Fibroblast of lung (primary cell): ENCODE measurements at places on chromosomes 12 and 14.

DNA sequence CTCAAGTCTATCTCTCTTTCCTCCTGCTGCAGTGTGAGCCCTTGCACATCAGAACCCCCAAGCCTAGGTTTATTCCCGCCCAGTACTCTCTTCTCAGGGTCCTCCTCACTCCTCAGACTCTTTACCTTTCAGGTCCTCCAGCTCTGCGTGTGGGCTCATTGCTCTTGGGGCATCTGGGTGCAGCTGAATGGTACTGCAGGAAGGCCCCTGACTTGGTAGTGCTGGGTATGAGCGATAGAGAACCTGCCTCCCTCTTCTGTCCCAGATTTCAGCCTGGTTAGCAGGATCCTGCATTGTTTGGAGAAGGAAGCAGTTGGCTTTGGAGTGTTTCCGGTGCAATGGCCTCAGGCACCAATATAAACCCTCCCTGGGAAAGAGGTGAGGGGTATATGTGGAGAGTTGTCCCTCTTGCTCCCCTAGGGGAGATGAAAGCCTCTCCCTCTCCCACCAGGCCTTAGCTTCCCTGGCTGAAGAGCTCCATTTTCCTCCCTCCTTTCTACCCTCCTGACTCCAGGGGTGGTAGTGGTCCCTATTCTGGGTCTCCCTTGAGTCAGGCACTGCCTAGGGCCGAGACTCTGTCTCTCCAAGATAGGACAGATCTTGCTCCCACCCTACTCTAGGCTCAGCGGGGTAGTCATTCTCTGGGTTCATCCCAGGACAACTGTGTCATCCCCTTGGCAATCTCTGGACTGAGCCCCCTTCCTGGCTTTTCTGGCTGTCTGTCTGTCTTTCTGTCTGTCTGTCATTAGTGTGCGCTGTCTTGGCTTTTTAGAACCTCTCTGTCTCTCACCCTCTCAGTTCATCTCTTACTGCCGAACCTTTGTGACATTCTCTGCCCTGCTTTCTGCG is 3.8 kb downstream of the LRP1 start:
- H3K27me3 ChIP-seq, result no peaks in the 10 kb centered on the region
- peak overlapping the region; percentile 95 for H3K4me3 ChIP-seq
- no peak for DNase-seq
- peaks cover 6% of the 10 kb centered on the region for H3K36me3 ChIP-seq
- peaks cover 52% of the 10 kb centered on the region for H3K4me1 ChIP-seq

DNA sequence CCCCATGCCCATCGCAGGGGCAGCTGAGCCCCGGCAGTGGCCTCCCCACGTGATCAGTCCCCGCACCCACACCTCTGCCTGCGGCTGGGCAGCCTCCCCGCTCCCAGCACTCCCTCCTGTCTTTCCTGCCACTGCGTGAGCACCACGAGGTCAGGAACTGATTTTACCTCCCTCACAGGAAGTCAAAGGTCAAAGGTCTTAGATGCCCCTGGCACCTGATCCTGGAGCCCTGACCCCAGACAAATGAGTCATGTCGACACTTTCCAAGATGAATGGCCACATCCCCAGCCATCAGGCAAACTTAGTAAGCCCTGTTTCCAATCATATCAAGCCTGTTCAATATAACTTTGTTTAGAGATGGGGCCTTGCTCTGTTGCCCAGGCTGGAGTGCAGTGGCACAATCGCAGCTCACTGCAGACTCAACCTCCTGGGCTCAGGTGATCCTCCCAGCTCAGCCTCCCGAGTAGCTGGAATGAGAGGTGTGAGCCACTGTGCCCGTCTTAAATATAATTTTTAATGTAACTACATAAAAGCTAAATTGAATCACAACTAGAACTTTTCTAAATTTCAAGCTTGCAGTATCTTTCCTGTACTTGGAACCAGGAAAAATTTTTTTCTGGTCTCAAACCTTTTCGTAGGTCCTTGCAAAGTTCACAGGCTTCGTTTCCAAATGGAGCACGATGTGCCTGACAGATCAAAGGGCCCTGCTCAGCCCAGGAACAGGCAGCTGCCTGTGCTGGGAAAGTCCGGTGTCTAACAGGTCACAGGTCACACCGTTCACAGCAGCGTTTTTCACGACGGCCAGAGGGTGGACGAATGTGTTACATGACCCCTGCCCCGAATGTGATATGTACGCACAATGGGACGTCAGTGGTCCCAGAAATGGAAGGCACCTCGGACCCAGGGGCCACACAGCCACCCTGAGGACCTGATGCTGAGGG is 1.9 kb downstream of the LRCOL1 start:
- H3K36me3 ChIP-seq, result no peaks in the 10 kb centered on the region
- no peak overlapping the region for H3K27ac ChIP-seq
- DNase-seq, result no peak
- peaks cover 29% of the 10 kb centered on the region for H3K27me3 ChIP-seq
- no peak overlapping the region for H3K4me3 ChIP-seq

DNA sequence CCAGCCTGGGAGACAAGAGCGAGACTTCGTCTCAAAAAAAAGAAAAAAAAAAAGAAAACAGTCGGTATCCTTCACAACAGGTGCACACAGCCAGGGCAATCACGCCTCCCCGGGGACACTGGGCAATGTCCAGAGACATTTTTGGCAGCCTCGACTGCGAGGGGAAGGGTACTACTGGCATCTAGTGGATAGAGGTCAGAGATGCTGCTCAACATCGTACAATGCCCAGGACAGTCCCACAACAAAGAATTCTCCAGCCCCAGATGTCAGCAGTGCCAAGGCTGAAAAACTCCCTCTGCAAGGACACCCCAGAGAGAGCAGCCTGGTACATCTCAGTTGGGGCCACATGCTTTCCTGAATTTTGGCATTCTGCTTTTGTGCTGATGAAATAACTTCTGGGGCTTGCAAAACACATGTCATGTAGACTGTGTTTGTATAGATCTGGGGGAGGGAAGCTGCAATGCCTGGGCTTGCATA is 21.5 kb downstream of the ALDH2 start:
- H3K4me3 ChIP-seq, result no peak overlapping the region
- peaks cover 6% of the 10 kb centered on the region for H3K4me1 ChIP-seq
- no peaks in the 10 kb centered on the region for H3K27me3 ChIP-seq
- DNase-seq, result peak; percentile 83

DNA sequence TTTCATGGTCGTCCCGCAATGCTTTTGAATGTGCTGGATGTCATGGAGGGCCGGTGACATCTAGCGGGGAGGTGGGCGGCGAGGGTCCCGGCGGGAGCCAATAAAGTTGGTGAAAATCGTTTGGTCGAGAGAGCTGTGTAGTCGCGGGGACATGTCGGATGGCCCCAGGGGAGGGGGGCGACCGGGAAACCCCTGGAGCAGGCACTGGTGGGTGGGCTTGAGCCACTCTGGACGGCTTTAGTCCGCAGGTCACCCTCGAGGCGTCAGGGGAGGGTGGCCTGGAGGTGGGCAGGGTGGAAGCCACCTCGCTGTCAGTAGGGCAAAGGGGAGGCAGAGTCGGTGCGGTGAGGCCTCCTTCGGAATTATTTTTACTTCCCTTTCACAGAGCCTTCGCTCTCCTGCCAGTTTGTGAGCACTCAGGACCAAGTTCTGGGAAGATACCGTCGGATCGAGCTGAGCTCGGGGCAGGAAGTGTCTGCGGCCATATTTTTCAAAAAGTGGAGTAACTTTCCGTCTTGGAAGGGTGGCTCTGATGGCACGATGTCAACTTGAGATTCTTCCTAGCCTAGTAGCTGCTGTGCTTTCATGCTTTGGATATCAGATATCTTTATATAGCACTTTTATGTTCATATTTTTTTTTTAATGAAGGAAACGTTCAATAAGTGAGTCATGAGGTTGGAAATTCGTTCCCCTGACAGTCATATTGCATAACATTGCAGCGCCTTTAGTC is 28.2 kb downstream of the WBP11 start:
- DNase-seq, result peak; percentile 80
- no peaks in the 10 kb centered on the region for H3K36me3 ChIP-seq
- H3K27ac ChIP-seq, result peak overlapping the region; percentile 97
- H3K4me1 ChIP-seq, result peaks cover 10% of the 10 kb centered on the region
- no peaks in the 10 kb centered on the region for H3K27me3 ChIP-seq

- DNase-seq, result peak; percentile 72
- no peaks in the 10 kb centered on the region for H3K4me1 ChIP-seq
- peaks cover 2% of the 10 kb centered on the region for H3K27me3 ChIP-seq
- no peaks in the 10 kb centered on the region for H3K36me3 ChIP-seq
Measured at GRCh38 chr12:116910645-116911451, at the start of gene FBXW8. Gene FBXW8, plus strand, starts transcription at chr12:116910950. Its CDS starts 88 bp downstream, at chr12:116911038.

DNA sequence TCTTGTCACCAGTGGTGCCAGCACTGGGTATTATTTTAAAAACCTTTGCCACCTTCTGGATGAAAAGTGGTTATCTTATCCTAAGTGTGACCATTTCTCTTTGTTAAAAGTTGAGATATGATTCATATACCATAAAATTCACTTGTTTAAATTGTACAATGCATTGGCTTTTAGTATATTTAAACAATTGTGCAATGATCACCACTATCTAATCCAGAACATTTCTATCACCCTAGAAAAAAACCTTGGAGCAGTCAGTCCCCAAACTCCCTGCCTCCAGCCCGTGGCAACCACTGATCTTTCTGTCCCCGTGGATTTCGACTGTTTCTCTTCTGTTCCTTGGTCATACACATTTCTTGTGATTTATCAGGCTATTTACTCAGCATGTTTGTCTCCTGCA is 28.3 kb downstream of the SH2B3 start:
- peaks cover 2% of the 10 kb centered on the region for H3K36me3 ChIP-seq
- H3K4me3 ChIP-seq, result no peak overlapping the region
- DNase-seq, result no peak
- H3K27ac ChIP-seq, result peak overlapping the region; percentile 65

DNA sequence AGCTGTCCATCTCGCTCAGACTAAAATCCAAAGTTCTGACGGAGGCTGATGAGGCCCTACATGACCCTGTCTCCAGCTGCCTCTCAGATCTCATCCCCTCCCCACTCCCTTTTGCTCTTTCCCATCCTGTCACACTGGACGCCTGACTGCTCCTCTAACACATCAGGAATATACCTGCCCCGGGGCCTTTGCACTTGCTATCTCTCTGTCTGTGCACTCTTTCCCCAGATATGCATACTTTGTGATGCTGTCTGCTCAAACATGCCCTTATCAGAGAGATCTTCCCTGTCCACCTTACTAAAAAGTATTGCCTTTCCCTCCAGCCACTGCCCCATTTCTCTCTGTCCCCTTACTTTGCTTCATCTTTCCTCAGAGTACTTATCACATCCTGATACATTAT is 238.8 kb downstream of the ANO2 start:
- no peak for DNase-seq
- no peaks in the 10 kb centered on the region for H3K36me3 ChIP-seq
- H3K4me3 ChIP-seq, result no peak overlapping the region
- H3K4me1 ChIP-seq, result no peaks in the 10 kb centered on the region
- no peaks in the 10 kb centered on the region for H3K27me3 ChIP-seq
